ENCODE measurements at places on chromosomes 11 and 22.
A peak's percentile ranks its signal among the peaks of the same experiment; 100 is the strongest.

DNA sequence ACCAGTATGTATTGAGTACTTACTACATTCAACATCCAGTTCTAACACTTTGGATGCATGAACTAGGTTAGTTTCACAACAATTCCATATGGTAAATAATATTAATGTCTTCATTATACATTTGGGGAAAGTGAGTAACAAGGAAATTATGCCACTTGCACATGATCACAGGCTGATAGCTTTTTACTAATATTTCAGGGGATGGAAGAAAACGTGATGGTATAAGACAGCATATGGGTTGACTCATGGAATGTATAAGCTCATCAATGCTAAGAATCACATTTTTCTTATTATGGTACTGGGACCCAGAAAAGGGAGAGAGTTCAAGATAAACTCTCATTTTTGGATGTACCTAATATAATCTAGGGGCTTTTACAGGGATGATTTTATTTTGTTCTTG, 188.7 kb downstream of the MIAT start:
- no peaks in the 10 kb centered on the region for H3K27me3 ChIP-seq
- no peak overlapping the region for H3K4me3 ChIP-seq
- DNase-seq = no peak
- H3K27ac ChIP-seq = no peak overlapping the region

DNA sequence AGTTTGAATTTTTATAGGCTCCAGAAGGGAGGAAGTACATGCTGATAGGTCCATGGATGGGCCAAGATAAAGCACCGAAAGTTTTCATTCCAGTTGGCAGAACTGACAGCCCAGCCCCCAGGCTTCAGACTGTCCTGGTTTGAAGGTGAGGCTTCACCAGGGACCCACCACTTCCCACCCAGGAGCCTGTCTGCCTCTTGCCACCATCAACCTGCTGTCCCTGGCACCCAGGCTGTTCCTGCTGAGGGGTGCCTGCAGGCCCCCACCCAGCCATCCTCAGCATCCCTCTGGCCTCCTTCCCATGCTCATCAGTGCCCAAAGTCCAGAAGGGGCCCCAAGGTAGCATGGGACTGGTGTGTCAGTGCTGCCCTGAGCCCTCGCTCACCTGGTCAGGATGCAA, 463.9 kb downstream of the NELL1 start:
- H3K4me1 ChIP-seq = no peaks in the 10 kb centered on the region
- no peak for DNase-seq
- no peak overlapping the region for H3K27ac ChIP-seq
- no peaks in the 10 kb centered on the region for H3K27me3 ChIP-seq
- H3K4me3 ChIP-seq = no peak overlapping the region
- H3K36me3 ChIP-seq = no peaks in the 10 kb centered on the region

DNA sequence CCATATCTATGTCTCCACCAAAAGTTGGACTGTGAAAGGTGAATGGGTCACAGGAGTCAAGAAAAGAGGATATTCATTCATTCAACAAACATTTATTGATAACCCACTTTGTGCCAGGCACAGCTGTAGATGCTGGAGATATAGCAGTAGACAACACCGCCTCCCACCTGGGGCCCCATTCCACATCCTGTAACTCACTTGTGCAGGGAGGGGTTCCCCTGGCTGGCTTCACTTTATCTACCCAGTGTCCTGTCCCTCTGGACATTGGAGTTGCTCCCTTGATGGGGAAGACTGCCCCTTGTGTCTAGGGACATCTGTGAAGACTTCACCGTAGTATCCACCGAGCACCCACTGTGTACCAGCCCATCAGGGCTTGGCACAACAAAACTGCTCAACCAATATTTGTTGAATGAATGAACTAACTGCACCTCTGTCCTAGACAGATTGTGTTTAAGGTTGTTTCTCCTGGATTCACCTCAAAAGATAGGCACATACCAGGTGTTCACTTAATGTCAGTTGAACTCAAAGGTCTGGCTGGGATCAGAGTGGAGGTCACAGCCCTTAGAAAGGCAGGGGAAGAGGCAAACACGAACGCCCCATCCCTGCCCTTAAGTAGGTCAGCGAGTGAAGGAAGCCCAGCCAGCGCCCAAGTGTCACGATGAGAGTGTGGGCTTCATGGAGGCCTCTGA, 1.4 kb upstream of the OVOL1 start:
- H3K36me3 ChIP-seq = no peaks in the 10 kb centered on the region
- peaks cover 33% of the 10 kb centered on the region for H3K27me3 ChIP-seq
- no peak overlapping the region for H3K27ac ChIP-seq
- H3K4me3 ChIP-seq = no peak overlapping the region
- no peak for DNase-seq

DNA sequence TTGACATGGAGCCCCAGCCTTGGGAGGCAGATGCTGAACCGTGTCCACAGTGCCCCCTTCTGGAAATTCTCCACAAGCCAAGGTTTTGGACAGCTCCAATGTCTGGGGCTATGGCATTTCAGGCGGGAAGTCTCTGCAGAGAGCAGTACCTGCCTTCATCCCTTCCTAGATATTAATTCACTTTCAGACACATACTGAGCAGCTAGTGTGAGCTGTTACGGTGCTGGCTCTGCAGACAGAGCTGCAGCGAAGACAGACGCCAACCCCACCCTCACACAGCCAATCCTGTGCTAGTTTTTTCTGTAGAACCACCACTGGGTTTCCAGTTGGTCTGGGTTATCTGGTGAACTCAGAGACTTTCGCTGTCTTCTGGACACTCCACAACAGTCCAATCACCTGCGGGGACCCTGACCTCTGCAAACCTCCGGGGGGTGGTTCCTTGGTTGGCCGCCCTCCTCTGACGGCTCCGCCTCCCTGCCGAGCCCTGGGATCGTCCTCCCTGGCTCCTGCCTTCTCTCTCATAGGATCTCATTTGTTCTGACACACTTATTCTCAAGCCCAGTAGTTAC, 9.1 kb downstream of the LMF2 start:
- H3K27me3 ChIP-seq = no peaks in the 10 kb centered on the region
- no peak overlapping the region for H3K4me3 ChIP-seq
- peaks cover 8% of the 10 kb centered on the region for H3K4me1 ChIP-seq
- no peak overlapping the region for H3K27ac ChIP-seq
- peak; percentile 83 for DNase-seq

GRCh38 chr22:29798801-29799200, 31.6 kb downstream of the UQCR10 start:
- H3K27ac ChIP-seq = peak overlapping the region; percentile 89
- peaks cover 74% of the 10 kb centered on the region for H3K36me3 ChIP-seq
- peaks cover 49% of the 10 kb centered on the region for H3K4me1 ChIP-seq
- H3K4me3 ChIP-seq = no peak overlapping the region
- peak; percentile 46 for DNase-seq

All from stomach (tissue), 19 donors.